NCI-H1417 (cell line): ENCODE measurements at places on chromosomes 7 and 10.

DNA sequence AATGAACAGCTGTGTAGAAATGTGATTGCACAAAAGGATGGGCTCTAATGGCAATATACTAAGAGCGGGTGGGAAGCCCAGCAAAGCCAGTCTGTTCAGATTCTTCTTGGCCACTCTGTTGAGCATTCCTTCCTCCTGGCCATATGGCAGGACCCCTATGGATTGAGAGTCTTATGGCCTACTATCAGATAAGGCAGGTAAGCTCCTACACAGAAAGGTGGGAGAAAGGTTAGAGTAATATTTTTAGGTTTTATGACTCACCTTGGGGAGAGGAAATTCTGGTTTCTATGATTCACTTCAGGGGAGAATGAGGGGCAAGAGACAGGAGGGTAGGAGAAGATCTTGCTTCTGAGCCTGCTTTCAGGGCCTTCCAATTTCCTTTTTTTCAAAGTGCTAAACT lies 15.1 kb upstream of the AKR1B10 start:
- DNase-seq = no peak

GRCh38 chr10:114542373-114542772 lies 115.7 kb downstream of the ABLIM1 start:
- DNase-seq = no peak

DNA sequence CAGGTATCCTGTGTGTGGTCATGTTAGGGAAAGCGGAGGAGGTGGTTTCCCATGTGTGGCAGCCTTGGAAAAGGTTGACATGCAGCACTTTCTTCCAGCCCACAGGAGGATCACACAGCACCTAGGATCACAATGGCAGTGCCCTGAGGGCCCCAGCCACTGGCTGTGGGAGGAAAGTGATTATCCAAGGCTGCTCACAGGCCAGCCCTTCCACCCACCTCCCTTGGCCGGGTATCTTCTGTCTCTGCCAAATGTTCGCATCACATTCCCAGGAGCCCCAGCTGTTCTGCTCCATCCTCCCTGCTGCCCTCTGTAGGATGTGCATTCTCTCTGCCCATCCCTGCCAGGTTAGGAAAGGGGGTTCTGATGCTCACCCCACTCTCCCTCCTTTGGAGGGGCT lies 2.5 kb upstream of the MLXIPL start:
- DNase-seq = no peak

DNA sequence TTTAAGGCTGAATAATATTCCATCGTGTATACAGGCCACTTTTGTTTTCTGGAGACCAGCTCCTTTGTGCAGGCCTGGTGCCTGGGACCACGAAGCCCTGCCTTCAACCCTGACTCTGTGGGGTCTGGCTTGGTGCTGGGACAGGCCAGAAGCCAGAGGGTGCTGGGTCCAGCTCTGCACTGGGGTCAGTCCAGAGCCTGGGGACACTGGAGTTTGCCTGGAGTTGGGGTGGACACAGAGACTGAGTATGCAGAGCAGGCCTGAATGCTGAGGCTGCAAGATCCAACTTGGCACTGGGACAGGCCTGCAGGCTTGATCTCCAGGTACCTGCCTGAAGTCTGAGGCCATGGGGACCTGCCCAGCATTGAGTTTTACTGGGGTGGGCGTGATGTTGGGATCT lies 558.8 kb upstream of the CNTNAP2 start:
- no peak for DNase-seq

- DNase-seq = no peak
Measured at GRCh38 chr10:1406132-1406966, 331.0 kb downstream of the ADARB2 start.

GRCh38 chr7:91929463-91929862 lies 11.2 kb upstream of the AKAP9 start:
- DNase-seq = no peak
